ENCODE measurements at places on chromosomes 12 and 14.
A peak's percentile ranks its signal among the peaks of the same experiment; 100 is the strongest.

DNA sequence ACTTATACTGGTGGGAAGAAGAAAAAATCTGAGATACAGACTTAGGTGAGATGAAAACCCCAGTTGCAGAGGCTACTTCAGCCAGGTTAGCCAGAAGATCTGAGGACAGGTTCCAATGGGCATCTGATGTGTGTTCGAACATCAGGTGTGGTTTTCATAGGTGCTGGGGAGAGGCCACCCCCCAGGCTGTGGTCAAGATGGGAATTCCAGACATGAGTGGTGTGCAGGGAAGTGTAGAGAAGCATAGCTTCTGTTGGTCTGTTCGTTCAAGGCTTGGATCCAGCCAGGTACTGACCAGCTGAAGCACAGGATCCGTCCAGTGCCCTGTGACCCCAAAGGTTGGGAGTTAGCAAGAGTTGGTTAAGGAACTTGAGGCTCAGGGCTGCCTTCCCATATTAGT lies 85.5 kb downstream of the SSPN start:
- DNase-seq, result no peak

GRCh38 chr14:52356025-52356424 lies 41.9 kb downstream of the PTGER2 start:
- no peak for DNase-seq

DNA sequence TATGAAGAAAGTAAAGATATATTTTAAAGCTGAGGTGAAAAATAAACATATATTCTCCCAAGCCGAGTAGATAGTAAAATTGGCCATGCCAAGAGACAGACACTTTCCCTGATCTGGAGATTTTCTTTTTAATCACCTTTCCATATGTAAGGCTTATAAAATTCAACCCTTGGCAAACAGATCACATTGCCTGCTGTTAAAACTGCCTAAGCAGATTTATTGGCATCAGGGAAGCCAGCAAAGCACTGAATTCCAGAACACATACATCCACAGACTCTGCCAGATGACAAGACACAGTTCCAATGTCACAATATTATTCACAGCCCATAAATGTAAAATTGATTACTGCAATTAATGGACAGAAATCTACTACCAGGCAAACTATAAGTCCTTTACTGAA lies 78.2 kb upstream of the GARIN2 start:
- no peak for DNase-seq

DNA sequence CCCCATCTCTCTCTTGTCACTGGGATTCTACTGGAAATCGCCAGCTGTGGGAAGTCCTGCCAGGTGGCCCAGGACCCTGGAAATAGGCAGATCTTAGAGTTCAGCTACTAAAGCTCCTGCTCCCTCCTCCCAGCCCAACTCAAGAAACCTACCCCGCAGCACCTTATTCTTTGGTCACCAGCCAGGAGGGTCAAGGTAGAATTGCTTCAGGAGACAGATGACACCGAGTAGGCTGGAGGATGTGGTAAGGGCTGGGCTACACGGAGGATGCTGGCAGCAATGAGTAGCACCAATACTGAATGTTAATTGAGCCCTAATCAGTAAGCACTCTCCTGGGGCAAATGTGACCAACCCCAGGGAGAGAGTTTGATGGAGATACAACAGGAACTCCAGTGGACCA lies 119.7 kb upstream of the VASH1 start:
- no peak for DNase-seq

GRCh38 chr14:44168566-44168965 lies 338.5 kb downstream of the FSCB start:
- no peak for DNase-seq

DNA sequence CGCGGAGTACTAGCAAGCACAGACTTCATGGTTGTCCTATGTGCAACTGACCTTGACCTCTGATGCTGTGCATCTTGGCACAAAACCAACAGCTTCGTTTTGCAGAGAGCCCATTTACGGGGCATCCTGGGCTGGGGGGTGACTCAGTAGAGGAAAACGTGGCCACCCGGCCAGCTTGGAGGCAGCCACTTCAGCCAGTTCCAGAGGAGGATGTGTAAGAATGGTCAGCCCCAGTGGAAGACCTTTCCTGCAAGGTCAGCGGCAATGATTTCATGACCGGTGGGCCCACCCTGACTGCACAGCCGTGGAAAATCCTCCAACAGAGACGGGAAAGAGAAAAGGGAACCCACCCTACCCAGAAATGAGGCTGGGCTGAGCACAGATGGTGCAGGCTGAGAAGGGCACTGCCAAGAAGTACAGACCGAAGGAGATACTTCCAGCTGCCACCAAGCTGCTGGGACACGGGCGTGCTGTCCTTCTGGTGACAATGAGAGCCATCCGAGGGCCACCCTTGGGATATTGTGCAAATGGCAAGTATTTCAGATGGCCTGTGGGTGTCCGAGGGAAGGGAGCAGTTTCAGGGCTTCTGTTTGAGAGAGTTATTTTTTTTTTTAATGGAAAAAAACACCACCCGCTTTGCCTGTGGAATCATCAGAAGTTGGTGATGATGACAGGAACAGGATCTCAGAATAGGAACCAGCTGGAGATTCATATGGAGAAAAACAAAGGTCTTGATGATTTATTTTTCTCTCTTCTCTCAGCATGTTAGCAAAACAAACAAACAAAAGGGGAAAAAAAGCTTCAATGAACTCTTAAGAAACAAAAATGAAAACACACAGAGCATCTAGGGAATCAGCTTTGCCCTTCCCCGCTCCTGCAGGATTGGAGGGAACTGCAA lies 120.2 kb upstream of the RFLNA start:
- DNase-seq, result no peak

- DNase-seq, result no peak
These were observed 46.2 kb downstream of the RPH3A start for GRCh38 chr12:112837629-112838197.

GRCh38 chr12:114878781-114879180 lies 194.8 kb upstream of the TBX3 start:
- DNase-seq, result no peak

DNA sequence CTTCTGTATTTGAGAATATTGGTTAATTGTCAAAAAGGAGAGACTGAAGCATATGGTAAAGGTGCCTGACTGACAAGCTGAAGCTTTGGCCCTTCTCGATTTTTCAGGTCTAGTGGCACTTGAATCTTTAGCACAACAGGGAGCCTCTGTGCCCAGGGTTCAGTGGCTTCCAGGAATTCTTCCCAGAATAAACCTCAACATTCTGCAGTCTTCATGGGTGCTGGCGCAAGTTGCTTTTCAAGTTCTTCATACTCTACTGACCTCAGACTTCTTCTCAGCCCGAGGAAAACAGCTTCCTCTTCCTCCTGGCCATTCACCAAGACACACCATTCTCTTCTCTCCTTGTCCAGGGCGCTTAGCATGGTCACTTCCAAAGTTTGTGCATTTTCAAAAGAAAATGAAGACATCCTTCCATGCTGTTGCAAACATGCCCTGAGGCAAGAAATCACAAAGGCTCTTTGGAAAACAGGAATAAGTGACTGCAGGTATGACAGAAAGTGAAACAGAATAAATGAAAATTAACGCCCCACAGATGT lies 89.9 kb downstream of the MGST1 start:
- no peak for DNase-seq

DNA sequence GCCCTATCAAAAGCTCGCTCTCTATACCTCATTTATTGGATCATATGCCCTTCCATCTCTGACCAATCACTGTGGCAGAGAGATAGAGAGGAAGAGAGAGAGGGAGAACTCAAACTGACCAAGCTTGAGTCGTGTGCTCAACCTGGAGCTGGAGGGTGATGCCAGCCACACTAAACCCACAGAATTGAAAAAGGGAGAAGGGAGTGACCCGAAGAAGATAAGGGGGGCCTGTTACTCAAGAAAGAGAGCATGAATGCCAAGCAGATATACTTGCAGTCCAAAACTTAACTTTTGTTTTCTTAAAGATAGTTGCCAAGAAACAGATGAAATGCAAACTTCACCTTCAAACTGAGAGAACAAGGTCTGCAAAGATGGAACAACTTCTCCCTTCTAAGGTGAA lies 112.7 kb downstream of the BTG1 start:
- DNase-seq, result no peak

DNA sequence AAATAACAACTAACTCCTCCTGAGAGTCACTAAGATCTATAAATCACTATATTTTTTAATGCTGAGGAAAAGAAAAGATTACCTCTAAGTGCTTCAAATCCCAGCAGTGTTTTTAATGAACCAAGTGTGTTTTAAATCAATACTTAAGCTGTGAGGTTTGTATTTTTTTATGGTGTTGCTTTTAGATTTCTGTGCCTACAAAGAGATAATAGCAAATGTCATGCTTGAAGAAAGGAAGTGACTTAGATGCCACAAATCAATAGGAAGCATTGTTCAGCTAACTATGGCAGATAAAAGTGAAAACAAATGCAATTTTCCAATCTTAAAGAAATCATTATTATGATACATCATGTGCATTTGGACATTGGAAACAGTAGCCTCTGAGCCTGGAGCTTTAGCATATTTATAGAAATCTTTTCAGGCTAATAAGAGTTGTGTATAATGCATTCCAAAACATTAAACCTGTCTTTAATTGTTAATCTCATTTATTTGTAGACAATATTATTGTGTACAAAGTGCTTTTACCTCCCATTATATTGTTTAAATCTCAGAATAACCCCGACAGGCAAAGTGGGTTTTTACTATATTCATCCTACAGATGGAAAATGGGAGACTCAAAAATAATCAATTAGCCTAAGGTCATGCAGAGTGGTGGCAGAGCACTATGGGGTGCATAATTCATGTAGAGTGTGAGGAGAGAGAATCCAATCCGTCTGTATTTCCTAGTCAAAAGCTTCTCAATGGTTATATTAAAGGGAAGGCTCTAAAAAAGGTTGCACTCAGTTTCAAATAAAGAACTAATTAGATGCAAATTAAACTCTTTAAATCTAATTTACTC lies 486.2 kb downstream of the NAV3 start:
- no peak for DNase-seq

GRCh38 chr12:67650388-67651131 lies 2.0 kb downstream of the DYRK2 start:
- peak; percentile 23 for DNase-seq

GRCh38 chr14:94816113-94816512 lies 46.2 kb upstream of the GSC start:
- DNase-seq, result no peak

- DNase-seq, result no peak
These were observed 66.5 kb downstream of the TNFAIP2 start for GRCh38 chr14:103189481-103190470.

- DNase-seq, result no peak
These were observed 56.2 kb downstream of the CCNK start for GRCh38 chr14:99537399-99537798.

- DNase-seq, result no peak
These were observed 8.4 kb upstream of the SALL2 start for GRCh38 chr14:21534576-21534975.

GRCh38 chr12:8781381-8782127 lies 40.9 kb upstream of the A2ML1 start:
- no peak for DNase-seq

DNA sequence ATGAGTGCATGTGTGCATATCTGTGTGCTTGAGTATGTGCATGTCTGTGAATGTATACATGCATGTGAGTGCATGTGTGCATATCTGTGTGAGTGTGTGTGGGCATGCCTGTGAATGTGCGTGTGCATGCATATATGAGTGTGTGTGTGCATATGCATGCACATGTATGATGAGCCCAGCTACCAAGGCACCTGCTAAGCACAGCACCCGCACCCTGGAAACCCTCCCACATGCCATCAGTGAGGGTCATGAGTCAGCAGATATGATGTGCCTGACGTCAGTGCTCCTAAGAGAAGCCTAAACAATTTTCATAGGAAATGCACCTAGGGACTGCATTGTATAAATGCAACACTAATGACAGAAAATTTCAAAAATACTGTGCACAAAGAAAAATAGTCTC lies 151.1 kb downstream of the KIF26A start:
- no peak for DNase-seq

DNA sequence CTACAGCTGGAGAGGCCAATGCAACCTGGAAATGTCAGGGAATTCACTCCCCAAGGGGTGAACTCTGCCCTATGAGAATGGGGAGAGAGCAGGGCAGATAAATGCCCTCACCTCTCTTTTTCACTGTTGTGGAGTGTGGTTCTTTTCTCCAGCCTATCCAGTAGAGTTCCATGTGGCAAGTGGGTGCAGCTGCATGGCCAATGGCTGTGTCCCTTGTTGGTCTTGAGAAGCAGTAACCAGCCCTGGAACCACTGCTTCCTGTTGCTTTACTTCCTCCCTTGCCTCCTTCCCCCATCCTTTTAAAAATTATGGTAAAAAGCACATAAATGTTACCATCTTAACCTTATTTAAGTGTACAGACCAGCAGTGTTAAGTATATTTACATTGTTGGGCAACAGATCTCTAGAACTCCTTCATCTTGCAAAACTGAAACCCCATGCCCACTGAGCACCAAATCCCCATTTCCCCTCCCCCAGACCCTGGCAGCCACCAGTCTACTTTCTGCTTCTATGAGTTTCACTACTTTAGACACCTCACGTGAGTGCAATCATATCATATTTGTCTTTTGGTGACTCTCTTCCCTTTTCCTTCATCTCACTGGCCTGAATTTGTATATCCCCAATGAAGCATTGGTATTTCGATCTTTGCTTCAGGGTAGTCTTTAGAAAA lies 77.0 kb upstream of the GRIP1 start:
- DNase-seq, result no peak

DNA sequence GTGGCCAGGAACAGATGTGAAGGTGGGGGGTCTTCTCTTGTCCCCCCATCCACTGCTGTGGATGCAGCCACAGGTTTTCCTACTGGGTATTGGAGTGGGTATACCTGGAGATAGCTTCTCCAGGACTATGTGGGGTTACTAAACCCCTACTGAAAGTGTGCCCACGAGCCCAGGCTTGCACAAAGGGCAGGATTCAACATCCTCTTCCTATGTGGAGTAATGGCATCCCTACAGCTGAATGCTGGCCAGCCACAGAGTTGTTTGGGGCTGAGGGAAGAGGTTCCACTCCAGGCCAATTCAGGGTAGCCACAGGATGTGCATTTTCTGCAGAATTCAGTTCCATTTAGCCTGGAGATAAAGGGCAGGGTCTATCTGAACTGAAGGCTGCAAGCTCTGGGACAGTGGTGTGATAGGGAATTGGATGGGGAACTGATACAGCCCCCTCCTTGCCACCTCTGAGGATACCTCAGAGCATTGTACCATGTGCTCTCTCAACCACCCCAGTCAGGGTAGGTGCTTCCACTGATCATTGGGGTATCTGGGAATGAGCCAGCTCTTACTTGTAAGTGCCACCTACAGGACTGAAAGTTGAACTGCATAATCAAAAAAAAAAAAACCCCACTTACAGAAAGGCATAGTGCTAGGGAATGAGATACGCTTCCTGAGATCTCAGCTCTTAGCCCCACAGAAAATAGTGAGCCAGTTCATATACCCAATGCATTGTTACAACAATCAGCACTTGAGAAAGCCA lies 187.1 kb downstream of the KITLG start:
- no peak for DNase-seq

DNA sequence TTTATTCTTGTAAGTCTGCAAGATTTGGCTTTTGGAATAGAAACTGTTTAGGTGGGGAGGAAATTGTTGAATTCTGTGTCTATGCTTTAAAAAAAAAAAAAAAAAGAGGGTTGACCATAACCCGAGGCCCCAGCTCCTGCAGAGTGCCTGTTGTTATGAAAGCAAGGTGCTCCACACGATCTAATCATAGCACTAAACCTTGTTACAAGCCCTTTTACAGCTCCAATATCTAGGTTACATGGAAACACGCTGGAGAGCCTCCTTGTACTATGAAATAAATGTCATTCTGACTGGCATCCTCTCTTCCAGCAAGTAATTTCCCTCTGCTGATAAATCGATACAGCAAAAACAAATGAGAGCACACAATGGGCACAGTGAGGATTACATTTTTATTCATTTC lies 303.1 kb upstream of the SOX5 start:
- DNase-seq, result no peak
